ENCODE measurements at places on chromosomes 3 and 15.
A peak's percentile ranks its signal among the peaks of the same experiment; 100 is the strongest.

DNA sequence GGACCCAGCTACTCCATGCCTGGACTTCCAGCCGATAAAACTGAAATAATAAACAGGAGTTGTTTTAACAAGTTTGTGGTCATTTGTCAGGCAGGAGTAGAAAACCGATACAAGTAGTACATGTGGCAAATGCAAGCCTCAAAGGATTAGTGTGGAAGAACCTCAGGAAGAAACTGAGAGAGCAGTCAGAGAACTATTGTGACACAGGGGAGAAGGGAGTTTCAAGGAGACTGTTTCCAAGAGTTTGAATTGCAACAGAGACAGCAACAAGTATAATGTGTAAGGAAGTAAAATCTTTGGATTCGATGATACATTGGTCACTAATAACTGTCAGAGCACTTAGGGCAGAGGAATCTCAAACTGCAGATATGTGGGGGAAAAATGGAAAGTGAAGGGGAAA, 450.6 kb upstream of the ARHGEF26 start:
- DNase-seq, result no peak

DNA sequence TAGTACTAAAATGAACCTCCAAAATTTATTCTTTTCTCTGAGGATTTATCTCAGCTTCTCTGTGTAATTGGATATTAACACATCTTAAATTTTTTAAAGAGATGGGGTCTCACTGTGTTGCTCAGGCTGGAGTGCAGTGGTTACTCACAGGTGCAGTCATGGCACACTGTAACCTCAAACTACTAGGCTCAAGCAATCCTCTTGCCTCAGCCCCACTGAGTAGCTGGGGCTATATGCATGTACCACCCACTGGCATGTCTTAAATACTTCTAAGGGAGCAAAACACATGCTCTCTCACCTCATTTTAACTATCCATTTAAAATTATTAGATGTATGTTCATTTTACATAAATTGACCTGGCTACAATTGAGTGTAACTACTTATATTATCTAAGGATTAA, 11.3 kb upstream of the TMEM87A start:
- DNase-seq, result no peak

DNA sequence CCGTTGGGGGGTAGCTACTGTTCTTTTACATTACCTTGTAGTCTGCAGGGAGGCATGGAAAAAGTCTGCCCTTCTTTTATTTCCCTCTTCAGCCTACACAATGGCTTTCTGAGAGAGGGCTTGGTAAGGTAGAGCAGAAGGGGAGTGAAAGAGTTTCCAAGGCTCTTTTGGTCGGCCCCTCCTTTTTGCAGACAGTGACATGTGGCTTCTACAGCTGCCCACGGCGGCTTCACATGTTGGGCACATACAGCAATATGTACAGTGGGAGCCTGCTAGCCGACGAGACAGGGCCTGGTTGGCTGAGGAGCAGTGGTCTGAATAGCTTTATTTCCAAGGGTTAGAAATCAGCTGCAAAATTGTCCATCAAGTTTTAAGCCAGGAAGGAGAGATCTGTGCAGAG, 4.0 kb downstream of the INAFM2 start:
- DNase-seq, result no peak

DNA sequence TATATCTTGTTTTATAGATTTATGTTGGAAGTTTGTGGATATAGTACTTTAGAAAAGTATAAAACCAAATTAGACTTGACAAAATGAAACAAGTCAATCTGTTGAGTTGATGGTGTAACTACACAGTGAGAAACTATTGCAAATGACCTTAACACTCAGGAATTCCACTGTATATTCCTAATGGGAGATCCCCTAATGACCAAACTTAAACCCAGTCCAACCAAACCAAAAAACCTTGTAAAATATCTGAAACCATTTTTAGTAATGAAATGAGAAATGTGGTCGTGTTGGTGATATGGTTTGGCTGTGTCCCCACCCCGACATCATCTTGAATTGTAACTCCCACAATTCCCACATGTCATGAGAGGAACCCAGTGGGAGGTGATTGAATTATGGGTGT, 31.9 kb upstream of the ATP13A3 start:
- no peak for DNase-seq

DNA sequence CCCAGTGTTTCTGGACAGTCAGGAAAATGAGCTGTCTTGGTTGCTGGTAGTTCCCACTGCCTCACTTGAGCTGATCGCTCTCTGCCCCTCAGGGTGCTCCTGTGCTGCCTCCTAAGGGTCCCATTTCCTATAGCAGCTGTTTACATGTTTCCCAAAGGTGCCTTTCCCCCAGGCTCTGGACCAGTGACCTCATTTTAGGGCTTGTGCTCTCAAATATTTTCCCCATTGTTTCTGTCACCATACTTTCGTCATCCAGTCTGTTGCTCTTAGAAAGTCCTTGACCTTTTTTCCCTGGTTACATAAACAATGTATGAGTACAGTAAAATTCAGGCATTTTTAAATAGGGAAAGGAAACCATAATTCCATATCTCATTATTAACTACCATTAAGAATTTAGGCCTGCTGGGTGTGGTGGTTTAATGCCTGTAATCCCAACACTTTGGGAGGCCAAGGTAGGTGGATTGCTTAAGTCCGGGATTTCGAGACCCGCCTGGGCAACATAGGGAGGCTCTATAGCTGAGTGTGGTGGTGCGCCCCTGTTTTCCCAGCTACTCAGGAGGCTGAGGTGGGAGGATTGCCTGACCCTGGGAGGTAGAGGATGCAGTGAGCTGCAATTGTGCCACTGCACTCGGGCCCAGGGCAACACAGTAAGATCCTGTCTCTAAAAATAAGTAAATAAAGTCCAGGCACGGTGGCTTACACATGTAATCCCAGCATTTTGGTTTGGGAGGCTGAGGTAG, 11.7 kb downstream of the RAD54L2 start:
- DNase-seq, result no peak

- no peak for DNase-seq
Measured at GRCh38 chr3:70531063-70531657, 218.7 kb upstream of the MDFIC2 start.

DNA sequence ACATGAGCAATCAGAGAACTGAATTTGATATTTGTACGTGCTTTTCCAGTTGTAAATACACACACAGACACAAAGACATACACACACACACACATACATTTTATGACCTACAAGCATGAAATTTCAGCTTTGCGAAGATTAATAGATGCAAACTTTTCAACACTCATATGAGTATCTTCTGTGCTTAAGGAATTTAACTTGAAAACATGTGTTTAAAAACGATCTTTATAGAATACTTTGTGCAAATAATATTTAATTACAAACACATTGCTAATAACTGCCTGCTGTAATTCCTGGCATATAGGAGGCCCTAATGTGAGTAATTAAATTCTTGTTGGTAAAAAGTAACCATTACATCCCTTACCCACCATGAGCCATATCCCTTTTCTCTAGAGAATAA, 107.7 kb upstream of the PLSCR5 start:
- no peak for DNase-seq

GRCh38 chr15:85044251-85044853, 62.7 kb downstream of the PDE8A start:
- DNase-seq, result no peak

DNA sequence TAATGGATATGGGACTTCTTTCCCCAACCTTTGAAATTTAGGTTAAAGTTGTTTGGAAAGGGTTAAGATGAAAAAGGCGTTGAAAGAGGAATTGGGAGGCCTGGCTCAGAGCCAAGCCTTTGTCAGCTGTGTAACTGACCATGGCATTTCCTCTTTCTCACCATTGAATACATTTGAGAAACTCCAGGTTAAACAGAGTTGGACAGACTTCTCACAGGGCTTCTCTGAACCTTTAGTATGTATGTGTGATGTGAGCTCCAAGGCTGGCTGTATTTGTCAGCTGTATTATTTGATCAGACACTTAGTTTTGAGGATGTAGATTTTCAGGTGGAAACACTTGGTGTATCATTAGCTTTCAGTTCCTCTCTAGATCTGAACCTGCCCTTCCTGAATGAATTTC, 136.4 kb upstream of the GOLGA6L4 start:
- no peak for DNase-seq

GRCh38 chr3:55790596-55791350, 303.7 kb upstream of the WNT5A start:
- DNase-seq, result no peak

DNA sequence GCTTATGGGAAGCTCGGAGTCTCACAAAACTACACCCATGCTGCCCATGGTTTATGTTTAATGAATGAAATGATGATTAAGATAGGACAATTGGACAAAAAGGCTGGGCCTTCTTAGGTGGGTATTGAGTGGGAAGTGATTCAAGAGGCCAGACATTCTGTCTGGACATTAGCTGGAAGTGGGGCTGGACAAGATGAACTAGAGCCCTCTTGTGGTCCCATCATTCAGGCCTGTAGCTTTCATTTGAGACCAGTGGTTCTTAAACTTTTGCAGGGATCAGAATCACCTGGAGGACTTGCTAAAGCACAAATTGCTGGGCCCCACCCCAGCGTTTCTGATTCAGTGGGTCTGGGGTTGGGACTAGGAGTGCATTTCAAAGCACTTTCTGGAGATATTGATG, 290.4 kb upstream of the CTDSPL start:
- DNase-seq, result no peak

DNA sequence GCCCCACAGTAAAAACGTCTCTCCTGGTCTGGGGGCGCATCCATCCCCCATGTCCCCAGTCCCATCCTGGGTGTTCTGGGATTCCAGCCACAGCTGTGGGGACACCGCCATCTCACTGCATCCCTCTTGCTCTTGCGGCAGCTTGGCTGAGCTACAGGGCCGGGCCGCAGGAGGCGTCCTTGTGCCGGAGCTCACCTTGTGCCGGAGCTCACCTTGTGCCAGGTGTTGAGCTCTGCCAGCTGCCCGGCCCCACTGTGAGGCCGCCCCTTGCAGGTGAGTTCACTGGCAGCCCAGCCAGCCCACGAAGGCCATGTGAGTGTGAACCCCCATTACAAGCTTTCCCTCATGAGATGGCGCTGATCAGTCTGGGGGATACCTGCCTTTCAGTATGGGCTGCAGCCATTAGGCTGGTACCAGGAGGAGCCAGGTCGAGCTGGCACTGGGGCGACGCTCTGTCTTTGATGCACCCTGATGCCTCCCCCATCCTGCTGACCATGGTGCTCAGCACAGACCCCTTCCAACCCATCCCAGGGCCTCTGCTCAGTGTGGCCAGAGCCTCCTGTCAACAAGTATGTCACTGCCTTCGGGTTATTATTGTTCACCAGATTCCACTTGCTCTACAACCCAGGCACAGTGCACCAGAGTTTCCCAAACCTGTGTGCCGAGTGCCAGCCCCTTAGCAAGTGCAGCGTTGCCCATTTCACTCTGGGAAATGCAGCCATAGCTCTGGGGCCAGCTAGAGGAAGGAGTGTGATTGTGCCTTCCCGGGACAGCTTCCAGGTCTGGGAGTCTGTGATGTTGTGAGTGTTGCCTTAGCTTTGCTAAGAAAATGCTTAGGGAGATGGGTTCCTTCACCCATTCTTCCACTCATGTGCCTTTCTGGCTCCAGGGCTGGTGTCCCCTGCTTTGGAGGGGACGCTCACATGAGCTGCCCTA, 105.7 kb downstream of the APBA2 start:
- no peak for DNase-seq

GRCh38 chr3:181581656-181582055, 130.1 kb upstream of the SOX2 start:
- no peak for DNase-seq

- DNase-seq, result no peak
Measured at GRCh38 chr15:56102441-56102840, 109.0 kb upstream of the NEDD4 start.

- DNase-seq, result no peak
Measured at GRCh38 chr15:40594429-40594836, 384 bp downstream of the KNL1 start.

GRCh38 chr15:31263751-31264558, 62.7 kb upstream of the KLF13 start:
- peak; percentile 60 for DNase-seq

- no peak for DNase-seq
Measured at GRCh38 chr15:85839643-85840042, 44.9 kb upstream of the KLHL25 start.

DNA sequence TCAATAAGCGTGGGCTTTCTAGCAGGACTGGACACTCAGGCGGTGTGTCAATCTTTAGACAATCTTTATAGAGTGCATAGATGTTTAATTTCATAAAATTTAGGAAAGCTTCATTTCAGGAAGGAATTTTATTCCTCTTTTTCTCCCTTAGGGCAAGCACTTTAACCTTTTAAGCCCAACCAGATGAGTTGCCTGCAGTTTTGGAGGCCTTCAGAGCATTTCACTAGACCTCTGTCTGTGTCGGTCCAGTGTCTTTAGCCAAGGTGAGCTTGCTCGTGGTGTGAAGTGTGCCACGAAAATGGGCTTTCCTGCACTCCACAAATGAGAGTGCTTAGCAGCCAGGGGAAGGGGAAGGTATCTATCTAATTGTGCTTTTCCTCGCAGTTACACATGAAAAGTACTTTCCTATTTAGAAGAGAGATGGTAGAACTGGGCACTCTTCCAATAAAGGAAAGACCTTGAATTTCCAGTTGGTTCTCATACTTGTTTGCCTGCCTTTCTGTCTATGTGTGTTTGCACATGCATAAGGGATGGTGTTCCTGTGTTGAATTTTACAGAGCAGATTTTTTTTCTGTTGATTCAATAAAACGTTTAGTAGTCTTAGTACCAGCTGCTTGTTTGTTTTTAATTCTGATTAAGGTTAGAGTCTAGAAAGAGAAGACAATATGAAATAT, 53.6 kb downstream of the FEZF2 start:
- no peak for DNase-seq

DNA sequence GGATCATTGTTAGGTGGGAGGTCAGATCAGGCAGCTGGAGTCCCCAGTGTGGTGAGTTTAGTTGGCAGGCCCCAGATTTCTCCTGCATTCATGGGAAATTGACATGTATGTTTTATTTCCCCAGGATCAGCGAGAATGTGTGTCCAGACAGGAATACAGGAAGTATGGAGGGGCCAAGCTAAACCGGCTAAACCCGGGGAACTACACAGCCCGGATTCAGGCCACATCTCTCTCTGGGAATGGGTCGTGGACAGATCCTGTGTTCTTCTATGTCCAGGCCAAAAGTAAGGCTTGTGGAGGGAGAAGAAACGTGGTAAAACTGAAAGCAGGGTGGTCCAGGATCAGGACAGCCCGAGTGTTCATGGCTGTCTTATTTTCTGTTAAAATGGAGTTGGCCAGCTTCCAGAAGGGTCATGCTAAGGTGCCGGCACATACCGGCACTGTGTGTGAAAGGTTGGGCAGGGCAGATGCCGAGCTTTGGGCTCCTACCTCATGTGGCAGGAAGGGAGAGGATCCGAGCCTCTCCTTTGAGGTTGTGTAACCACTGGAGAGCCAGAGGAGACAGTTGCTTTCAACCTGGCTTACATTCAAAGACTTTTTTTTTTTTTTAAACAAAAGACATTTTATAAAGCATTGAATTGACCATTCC, 83.1 kb downstream of the PGPEP1L start:
- DNase-seq, result no peak
